Nephron progenitor cell (in vitro differentiated cells): ENCODE measurements at places on chromosomes 5 and 9.

DNA sequence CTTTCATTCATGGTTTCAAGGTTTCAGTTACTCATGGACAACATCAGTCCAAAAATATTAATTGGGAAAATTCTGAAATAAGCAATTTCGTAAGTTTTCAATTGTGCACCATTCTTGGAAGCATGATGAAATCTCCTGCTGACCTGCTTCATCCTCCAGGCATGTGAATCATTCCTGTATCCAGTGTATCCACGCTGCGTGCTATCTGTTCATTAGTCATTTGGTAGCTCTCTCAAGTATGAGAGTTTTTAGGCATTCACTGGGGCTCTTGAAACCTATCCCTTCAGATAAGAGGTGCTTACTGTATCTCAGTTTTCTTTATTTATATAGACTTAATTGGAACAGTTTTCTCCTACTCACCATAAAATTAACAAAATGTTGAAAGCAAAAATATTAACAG, 293.0 kb downstream of the CDH12 start:
- DNase-seq, result no peak

GRCh38 chr5:17190242-17190778, 27.1 kb upstream of the BASP1 start:
- DNase-seq, result peak; percentile 19

GRCh38 chr9:107049046-107049802, 186.3 kb downstream of the ZNF462 start:
- no peak for DNase-seq

GRCh38 chr9:127660886-127661741, 45.7 kb upstream of the CFAP157 start:
- no peak for DNase-seq

- no peak for DNase-seq
Measured at GRCh38 chr5:152092580-152092979, 167.9 kb upstream of the GLRA1 start.

GRCh38 chr5:176866707-176867310, 32.3 kb downstream of the HK3 start:
- DNase-seq, result no peak

DNA sequence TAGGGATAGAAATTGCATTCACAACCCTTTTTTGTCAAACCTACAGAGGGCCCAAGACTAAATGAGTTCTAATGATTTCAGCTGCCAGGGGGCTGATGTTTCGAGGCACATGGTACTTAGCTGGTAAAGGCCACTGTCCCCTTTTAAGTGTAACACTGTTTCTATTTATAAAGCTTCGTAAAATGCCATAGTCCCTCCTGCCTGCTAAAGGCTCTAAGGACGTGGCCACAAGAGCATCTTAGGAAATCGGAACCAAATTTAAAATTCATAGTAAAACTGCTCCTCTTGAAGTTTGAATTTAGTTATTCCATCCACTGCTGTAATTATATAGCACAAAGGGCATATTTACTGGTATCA, 170.3 kb upstream of the WWC1 start:
- DNase-seq, result no peak

- peak; percentile 51 for DNase-seq
Measured at GRCh38 chr5:149002053-149002452, 60.8 kb downstream of the SH3TC2 start.

DNA sequence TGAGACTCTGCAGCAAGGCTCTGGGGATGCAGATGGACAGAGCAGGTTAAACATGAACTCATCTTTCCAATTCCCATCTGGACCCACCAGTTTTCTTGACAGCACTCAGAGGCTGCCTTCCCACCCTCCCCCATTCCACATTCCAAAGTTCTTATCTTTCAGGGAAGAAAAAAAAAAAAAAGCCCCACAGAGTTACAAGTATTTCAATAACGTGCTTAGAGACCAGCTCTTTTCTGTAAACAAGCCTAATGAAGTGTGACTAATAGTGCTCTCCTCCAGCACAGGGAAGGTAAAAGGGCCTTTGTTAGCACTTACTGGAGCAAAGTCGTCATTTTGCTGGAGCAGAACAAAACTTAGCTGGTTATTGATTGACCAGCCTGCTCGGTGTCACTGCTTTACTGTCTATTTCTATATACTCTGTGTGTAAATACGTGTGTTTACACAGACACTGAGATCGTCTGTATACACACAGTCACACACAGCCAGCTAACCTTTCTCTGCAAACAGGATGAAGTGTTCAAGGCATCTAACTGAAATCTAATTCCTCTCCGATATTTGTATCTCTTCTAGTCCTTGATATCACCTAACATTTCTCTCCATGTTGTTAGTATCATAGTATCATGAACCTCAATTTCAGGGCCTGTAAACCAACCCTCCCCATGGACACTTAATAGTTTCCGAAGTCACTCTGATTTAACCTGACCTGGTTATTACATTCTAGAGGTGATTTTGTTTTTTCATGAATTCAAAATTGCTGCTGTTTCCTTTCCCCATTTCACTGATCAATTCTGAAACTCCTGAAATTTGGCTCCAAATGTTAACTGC, 84.9 kb downstream of the ZNF608 start:
- DNase-seq, result peak; percentile 58

GRCh38 chr9:30197954-30198353, 2186.5 kb upstream of the ACO1 start:
- DNase-seq, result no peak

- no peak for DNase-seq
Measured at GRCh38 chr5:65818592-65818991, 96.6 kb downstream of the NLN start.

DNA sequence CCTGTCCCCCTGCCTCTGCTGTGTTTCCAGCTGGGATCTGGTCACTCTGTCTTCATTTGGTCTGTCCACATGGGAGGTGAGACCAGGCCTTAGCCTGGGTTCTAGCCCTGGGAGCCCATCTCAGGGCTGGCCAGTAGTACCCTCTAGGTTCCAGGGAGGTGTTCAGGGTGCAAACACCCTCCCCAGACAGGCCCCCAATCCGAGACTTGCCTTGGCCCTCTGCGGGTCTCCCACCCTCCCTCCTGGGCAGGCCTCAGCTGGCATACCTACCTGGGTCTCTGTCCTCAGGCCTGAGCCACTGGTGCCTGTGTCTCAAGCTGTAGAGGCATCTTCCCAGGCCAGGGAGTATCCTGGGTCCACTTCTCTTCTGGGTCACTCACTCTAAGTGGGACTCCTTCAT, 925 bp upstream of the SAPCD2 start:
- DNase-seq, result no peak

- no peak for DNase-seq
Measured at GRCh38 chr9:115437418-115437817, 319.5 kb upstream of the TNC start.

GRCh38 chr5:157590478-157590877, 14.9 kb upstream of the ADAM19 start:
- no peak for DNase-seq

DNA sequence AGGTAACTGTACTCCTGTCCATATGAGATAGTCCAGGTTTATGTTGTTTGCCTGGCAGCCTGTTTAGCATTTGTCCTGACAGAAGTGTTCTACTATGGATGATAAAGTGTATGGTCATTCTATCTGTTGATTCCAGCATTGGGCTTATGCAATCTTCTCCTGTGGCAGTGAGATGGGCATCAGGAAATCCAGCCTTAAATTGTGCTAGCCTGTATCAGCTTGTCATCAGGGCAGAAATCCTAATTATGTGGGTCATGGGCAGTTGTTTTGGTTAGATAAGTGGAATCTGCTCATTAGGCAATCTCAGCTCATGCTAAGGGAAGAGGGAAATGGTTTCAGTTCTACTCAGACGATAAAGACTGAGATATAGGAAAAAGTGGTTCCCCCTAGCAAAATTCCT, 247.4 kb upstream of the CHD1 start:
- no peak for DNase-seq

- DNase-seq, result no peak
Measured at GRCh38 chr5:177124486-177124991, 9.0 kb upstream of the NSD1 start.

DNA sequence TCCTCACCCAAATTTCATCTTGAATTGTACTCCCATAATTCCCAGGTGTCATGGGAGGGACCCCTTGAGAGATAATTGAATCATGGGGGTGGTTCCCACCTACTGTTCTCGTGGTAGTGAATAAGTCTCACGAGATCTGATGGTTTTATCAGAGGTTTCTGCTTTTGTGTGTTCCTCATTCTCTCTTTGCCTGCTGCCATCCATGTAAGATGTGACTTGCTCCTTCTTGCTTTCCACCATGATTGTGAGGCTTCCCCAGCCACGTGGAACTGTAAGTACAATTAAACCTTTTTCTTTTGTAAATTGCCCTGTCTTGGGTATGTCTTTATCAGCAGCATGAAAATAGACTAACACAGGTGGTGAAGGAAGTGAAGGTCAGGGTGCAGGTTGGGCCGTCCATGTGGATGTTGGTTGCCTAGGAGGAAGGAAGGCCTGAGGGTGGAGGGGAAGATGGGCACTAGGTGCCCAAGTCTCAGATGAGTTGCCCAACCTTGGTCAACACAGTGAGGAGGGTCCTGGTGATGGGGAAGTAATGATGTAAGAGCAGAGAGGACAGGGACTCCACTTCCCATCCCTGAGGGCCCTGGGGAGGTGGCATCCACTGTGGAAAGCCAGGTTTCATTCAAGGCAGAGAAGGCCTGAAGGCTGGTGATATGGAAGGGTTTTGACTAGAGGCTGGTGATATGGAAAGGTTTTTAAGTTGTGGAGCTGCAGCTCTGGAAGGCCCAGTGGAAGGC, 92.6 kb downstream of the HSPA4 start:
- no peak for DNase-seq

DNA sequence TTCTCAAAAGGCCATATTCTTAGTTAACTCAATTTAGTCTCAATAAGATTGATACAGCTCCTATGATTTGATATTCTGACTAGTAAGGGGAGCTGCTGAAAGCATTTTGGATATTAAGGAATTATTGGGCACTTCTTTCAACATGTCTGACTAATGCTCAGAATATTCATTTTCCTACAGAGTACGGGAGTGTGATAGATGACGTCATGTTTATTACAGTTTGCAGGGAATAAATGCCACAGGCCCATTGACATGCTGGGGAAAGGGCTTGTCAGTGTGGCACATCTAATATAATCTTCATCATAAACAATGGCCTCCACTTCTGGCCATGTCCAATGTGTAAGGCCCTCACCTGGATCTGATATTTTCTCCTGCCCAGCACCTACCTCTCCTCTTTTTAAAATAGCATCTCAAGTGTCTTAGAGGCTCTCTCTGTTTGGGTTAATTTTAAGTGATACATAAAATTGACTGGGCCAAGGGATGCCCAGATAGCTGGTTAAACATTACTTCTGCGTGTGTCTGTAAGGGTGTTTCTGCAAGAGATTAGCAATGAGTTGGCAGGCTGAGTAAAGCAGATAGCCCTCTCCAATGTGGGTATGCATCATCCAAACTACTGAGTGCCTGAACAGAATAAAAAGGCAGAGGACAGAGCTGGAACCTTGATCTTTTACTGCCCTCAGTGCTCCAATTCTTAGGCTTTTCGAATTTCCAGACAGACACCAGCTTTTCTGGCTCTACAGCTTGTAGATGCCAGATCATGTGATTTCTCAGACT, 99.3 kb downstream of the SLC24A2 start:
- DNase-seq, result no peak

GRCh38 chr9:129150122-129150521, 27.9 kb downstream of the IER5L start:
- DNase-seq, result no peak

DNA sequence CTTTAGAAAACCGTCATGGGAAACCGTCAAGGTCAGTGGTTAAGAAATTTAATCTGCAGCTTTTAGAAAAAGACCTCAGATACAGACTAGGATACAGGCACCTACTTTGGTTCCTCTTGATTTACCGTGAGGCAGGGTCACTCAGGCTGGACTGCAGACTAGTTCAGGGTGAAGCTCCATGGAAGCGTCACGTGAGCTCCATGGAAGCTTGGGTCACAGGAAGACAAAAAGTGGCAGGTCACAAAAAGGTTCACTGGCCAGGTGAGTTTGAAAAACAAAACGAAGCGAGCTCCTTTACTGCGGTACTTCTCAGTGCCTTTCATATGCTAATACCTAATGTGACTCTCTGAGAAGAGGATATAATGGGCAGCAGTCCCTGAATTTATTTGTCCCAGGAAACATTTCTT, 43.0 kb downstream of the PRRC2B start:
- DNase-seq, result no peak

DNA sequence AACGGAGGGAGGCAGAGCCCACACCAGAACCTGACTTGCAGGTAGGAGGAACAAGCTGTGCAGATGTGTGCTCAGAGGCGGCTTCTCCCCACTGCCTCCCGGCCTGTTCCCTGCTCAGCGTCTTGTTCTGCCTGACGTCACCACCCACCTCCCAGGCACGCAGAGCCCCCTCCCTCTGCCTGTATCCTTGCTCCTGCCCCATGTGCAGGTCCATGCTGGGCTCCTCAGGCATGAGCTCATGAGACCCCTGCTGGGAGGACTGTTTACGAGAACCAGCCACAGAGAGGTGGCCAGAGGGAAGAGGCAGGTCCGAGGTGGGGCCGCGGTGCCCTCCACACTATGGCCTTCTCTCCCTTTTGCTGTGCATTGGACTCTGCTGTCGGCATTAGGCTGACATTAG, 45.5 kb downstream of the SLC6A3 start:
- DNase-seq, result no peak

GRCh38 chr5:96961053-96961452, 25.2 kb downstream of the LNPEP start:
- DNase-seq, result no peak

- no peak for DNase-seq
Measured at GRCh38 chr9:106697390-106697749, 165.6 kb upstream of the ZNF462 start.

DNA sequence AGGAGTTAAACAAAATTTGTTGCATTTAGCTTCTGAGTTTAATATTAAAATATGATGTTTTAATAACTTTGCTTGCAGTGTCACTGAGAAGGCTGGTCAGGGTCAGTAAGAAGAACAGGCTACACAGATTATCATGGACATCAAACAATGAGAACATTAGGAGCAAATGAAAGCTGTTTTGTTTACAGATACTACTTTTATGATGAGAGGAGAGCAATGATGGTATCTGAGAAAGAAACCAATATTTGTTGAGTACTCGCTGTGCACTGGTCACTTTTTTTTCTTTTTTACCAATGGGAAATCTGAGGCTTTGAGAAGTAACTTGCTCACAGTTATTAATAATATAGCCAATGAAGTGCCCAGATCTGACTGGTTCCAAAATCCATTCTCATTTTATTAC, 109.6 kb downstream of the INVS start:
- no peak for DNase-seq

GRCh38 chr9:28758341-28758740, 1185.1 kb upstream of the C9orf72 start:
- no peak for DNase-seq
